ENCODE measurements at places on chromosomes 2 and 18. TPM values are rescaled to one million over a fixed set of nuclear protein-coding genes. Genes with fewer than 3 reads are reported as not detected.

- no peak for DNase-seq
Observed at GRCh38 chr2:3172265-3172935, 205.2 kb downstream of the EIPR1 start.

DNA sequence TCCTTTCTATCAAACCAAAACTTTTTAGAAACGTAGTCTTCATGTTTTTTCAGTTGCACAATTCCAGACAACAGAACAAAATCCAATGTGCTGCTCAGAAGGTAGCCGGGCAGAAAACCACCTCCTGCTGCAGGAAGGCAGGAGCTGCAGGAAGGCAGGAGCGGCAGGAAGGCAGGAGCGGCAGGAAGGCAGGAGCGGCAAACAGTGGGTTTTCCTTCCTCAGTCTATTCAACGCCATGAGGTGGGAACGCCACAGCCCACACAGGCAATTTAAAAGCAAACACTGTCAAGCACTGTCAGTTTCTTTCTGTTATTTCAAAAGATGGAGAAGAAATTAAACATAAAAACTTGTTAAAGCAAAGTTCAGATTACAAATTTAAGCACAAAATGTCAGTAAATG, 601.2 kb upstream of the SALL3 start:
- no peak for DNase-seq

Gene TLX2
- total RNA-seq = not detected

Gene ANKRD36B
- 15.7 TPM for total RNA-seq
